ENCODE measurements at places on chromosomes 7 and 10.
A peak's percentile ranks its signal among the peaks of the same experiment; 100 is the strongest.

DNA sequence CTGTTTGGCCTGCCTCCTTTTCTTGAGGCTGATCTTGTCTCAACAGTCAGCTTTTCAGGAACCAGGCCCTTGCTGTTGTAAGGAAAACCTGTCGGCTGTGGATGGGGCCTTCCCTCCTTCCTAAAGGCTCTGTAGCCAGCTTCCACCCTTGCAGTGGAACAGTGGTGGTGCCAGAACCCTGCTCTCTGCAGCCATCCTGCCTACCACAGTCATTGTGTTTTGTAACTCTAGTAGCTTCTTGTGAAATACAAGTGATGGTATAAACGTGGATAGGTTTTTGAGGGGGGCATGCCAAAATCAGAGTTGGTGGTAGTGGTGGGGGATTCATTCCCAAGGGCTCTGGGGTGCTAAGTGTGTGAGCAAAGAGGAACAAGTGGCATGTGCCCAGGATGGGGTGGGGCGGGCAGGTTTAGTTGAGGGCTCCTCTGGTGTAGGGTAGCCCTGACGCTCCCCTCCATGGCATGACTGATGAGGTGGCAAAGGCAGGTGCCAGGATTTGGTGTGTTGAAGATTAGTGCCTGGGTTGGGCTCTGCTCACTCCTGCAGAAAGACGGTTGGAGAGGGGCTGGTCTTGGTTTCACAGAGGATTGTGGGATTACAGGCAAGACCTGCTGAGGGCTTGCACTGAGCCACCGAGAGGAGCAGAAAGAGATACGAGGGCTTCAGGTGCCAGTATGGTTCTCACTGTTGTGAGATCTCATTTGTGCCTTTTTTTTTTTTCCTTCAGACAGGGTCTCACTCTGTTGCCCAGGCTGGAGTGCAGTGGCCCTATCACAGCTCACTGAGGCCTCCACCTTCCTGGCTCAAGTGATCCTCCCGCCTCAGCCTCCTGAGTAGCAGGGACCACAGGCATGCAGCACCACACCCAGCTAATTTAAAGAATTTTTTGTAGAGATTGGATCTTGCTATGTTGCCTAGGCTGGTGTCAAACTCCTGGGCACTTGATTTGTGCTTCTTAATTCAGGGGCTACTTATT lies 7.4 kb downstream of the TSPAN14 start:
- DNase-seq: no peak

GRCh38 chr10:54799506-54799905 lies 1.5 kb downstream of the PCDH15 start:
- DNase-seq: peak; percentile 42

GRCh38 chr7:36188906-36189305 lies 35.9 kb downstream of the EEPD1 start:
- DNase-seq: no peak

- no peak for DNase-seq
These were observed 407.4 kb downstream of the GRID1 start for GRCh38 chr10:85959239-85959638.

DNA sequence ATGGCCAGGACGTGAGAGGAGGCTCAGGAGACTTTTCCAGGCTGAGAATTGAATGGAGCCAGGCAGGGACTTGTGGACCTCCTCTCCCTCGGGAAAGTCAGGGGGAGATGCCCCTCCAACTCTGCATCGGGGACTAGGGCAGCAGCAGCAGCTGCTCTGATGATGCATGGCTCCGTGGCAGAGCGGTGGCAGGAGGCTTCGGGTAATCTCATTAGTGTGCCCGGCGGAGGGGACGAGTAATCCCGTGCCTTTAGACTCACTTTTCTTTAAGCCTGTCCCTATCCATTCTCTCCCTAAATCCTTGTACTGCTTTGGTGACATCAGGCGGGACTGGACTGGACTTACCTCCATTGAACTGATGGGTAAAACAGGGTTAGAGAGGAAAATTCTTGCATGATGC lies 75.1 kb downstream of the ZMIZ1 start:
- DNase-seq: no peak

GRCh38 chr7:121914676-121915279 lies 41.8 kb downstream of the PTPRZ1 start:
- no peak for DNase-seq

GRCh38 chr10:3747984-3748383 lies 37.0 kb downstream of the KLF6 start:
- DNase-seq: no peak

- DNase-seq: no peak
These were observed 113.3 kb downstream of the TACC2 start for GRCh38 chr10:122102146-122102868.

- no peak for DNase-seq
These were observed 89.0 kb downstream of the JMJD1C start for GRCh38 chr10:63376560-63377304.

- no peak for DNase-seq
These were observed 137.5 kb upstream of the MKLN1 start for GRCh38 chr7:131190146-131190545.

GRCh38 chr10:121187391-121187790 lies 336.2 kb downstream of the WDR11 start:
- no peak for DNase-seq

- DNase-seq: no peak
These were observed 544 bp downstream of the GPRIN2 start for GRCh38 chr10:46555713-46556514.

DNA sequence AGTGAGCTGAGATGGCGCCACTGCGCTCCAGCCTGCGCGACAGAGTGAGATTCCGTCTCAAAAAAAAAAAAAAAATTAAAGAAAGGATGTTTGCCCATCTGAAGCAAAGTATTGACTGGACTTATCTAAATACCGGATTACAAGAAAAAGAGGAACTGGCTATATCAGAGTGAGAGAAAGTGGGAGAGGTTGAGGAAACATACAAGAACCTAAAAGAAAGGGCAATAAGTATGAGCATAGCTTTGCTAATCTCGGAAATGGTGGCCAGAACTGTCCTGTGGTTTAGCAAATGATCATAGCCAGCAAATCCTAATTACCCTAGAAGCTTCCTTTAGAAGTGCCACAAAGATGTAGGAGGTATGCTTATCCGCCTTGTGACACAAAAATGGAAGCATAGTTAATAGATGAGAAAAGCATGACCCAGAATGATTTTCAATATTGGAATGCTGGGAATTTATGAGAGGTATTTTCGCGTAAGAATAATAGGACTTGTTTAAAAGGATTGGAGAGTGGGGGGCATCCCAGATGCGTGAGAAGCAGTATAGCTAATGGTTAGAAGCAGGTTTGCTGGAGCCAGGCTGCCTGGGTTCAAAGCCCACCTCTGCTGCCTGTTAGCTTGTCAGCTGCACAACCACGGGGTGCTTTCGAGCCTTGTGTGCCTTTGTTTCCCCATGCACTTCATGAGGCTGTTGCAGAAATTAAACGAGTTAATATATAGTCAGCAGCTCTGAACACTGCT lies 1.2 kb upstream of the GTPBP4 start:
- no peak for DNase-seq

GRCh38 chr7:115230882-115231571 lies 309.1 kb downstream of the MDFIC start:
- no peak for DNase-seq

GRCh38 chr10:93991114-93991513 lies 2.6 kb upstream of the PLCE1 start:
- DNase-seq: no peak

DNA sequence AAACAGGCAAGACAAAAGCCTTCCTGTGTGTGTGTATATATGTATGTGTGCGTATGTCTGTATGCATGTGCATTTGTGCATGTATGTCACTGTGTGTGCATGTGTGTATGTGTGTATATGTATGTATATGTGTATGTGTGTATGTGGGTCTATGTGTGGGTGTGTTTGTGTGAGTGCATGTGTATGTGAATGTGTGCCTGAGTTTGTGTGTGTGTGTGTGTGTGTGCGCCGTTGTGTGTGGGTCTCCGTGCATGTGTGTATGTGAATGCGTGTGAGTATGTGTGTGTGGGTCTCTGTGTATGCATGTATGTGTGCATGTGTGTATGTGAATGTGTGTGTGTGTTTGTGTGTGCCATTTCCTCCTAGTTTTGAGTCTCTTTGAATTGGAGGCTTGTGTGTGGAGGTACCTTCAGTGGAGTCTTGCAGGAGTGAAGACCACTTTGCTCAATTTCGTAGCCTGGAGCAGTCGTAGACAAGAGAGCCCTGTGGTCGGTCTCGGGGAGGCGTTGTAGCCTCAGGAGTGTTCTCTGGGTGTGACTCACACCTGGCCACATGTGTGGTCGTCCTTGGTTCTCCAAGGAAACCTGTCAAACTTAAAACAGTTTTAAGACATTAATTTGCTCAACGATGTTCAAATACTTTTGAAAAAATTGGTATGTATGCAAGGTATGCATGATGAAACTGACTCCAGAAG lies 28.1 kb downstream of the INPP5A start:
- DNase-seq: no peak

DNA sequence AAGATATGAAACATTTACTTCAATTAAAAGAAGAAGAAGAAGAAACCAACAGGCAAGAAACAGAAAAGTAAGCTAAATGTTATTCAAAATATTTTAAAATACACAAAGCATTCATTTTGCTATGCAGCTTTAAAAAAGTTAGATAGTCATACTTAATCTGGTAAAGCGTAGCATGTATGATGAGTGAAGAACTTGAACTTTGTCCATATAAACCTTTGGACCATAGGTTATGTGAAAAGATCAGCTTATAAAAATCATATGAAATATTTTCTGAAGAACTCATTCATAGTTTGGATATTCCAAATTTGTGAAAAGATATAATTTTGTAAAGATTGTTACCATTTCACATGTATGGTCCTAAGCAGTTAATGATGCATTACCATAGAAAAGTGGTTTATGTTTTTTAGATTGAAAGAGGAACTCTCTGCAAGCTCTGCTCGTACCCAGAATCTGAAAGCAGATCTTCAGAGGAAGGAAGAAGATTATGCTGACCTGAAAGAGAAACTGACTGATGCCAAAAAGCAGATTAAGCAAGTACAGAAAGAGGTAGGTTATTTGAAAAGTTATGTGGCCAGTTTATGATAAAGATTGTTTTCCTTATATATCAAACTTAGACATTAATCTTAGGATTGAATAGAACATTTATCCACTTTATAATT lies 37.3 kb downstream of the KIF20B start:
- DNase-seq: no peak

GRCh38 chr7:116851671-116852070 lies 10.7 kb upstream of the CAPZA2 start:
- no peak for DNase-seq

GRCh38 chr7:67854221-67855178 lies 857.9 kb downstream of the TYW1 start:
- DNase-seq: no peak
